DMS79 (cell line): ENCODE measurements at places on chromosomes 5 and 9.

- DNase-seq, result no peak
Measured at GRCh38 chr5:113295111-113295539, 139.7 kb downstream of the TSSK1B start.

- DNase-seq, result no peak
Measured at GRCh38 chr5:36373527-36374086, 71.9 kb upstream of the RANBP3L start.

DNA sequence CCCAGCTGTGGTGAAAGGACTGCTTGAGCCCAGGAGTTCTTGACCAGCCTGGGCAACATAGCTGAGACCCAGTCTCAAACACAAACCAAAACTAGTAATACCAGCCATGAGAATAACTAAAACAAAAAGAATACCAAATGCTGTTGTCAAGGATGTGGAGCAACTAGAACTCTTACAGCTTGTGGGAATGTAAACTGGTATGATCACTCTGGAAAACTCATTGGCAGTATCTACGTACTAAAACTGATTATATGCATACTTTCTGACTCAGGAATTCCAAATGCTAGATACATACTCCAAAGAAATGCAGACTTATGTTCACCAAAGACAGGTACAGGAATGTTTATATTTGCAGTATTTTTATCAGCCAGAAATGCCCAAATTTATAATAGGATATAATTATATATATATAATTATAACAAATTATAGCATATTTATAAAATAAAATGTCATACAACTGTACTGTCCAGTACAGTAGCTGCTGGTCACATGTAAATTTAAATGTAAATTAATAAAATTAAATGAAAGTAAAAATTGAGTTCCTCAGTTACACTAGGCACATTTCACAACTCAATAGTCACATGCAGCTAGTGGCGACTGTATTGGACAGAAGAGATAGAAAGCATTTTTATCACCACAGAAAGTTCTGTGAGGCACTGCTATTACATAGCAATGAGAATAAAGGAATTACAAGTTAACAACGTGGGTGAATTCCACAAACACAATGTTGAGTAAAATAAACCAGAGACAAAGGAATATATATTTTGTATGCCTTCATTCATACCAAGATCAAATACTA is 118.5 kb downstream of the GNAQ start:
- DNase-seq, result no peak

DNA sequence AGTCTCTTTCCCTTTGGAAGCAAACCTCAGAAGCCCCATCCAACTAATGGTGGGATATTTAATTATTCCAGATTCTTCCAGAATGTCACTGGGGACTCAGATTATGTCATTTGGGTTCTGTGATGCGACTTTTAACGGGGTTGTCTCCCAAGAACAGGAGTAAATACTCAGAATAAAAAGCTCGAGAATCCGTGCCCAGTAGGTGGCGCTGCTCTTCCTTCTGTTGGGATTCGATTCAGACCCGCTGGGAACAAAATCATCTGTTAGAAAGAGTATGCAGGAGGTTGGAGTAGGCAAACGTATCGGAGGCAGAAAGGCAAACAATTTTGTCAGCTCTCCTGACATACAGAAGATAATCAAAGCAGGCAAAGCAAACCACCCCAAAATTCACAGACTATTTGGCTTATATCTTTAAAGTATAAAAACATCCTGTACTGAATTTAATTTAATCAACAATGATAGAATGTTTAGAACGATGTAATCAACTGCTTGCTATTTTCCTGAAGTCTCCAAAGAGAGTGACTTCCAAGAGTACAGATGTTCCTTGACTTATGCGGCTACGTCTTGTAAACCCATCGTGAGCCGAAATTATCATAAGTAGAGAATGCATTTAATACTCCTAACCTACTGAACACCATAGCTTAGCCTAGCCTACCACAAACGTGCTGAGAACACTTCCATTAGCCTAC is 169.8 kb upstream of the RAI14 start:
- DNase-seq, result no peak

- DNase-seq, result no peak
Measured at GRCh38 chr5:32581010-32581785, 4.2 kb upstream of the SUB1 start.

DNA sequence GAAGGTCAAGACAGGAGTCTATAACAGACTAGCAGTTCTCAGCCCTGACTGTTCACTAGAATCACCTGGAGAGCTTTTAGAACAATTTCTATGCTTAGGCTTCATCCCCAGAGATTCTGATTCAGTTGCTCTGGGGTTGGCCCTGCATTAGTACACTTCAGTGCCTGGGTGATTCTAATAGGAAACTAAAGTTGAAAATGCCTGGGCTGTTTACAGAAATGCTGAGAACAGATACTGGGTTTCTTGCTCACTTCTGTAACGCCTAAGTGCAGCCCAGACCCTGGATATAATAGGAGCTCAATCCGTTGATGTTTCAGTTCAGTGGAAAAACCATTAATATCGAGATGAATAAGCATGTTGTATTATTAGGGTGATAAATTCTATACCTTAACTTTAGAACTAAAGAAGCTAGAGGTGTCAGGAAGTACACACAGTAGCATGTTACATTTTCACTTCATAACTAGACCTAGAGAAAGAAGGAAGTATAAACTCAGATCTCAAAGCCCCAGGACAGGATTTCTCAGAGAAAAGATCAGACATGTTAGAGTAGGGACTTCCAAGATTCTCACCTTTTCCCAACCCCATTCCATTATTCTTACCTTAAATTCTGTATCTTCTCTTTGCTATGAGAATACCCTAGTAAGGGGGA is 20.4 kb downstream of the HAVCR2 start:
- no peak for DNase-seq

DNA sequence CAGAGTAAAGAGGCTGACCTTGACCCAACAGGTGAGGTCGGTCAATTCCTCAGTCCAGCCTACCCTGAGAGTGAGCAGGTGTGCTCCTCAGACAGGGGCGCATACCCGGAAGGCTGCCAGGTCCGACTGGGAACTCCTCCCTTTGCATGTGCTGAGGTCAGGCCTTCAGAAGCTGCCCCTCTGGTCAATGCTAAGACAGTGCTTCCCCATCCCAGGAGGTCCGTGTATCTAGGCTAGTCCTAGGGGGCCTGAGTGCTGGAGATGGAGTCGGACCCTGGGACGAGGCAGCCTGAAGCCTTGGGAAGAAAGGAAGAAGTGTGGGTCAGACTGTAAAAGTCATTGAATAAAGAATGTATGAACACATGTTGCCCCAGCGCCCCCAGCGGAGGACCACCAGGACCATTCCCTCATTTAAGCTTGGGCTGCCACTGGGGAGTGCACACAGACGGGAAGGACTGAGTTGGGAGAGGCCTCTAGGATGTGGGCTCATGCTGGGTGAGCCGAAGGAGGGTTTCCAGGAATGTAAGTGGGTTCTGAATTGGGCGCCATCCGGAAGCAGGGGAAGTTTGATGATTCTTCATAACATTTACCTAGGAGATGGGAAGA is 41.0 kb upstream of the GFPT2 start:
- no peak for DNase-seq

- no peak for DNase-seq
Measured at GRCh38 chr5:130727830-130728229, 437.2 kb downstream of the HINT1 start.

GRCh38 chr5:66570201-66570600 is 26.0 kb upstream of the MAST4 start:
- DNase-seq, result no peak
